ENCODE measurements at places on chromosomes 16 and 17.

DNA sequence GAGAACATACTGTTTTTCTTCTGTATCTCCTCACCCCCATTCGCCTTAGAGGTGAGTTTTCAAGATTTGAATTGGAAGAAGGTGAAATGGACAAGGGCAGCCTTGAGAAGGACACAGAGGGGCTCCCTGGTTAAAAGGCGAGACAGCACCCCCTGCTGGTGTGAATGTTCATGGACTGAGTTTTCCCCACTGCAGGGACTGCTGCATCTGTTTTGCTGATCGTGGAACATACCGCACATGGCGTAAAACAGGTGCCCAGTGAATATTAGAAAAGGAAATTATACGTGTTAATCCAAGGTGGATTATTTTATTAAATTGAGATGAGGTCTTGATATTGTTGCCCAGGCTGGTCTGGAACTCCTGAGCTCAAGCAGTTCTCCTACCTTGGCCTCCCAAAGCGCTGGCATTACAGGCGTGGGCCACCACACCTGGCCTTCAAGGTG, 54.5 kb downstream of the NDE1 start:
- peak; percentile 90 for DNase-seq

- no peak for DNase-seq
Measured at GRCh38 chr16:74718140-74718539, 17.5 kb upstream of the MLKL start.

- DNase-seq: peak; percentile 17
Measured at GRCh38 chr17:29190039-29190438, 9.8 kb upstream of the MYO18A start.

DNA sequence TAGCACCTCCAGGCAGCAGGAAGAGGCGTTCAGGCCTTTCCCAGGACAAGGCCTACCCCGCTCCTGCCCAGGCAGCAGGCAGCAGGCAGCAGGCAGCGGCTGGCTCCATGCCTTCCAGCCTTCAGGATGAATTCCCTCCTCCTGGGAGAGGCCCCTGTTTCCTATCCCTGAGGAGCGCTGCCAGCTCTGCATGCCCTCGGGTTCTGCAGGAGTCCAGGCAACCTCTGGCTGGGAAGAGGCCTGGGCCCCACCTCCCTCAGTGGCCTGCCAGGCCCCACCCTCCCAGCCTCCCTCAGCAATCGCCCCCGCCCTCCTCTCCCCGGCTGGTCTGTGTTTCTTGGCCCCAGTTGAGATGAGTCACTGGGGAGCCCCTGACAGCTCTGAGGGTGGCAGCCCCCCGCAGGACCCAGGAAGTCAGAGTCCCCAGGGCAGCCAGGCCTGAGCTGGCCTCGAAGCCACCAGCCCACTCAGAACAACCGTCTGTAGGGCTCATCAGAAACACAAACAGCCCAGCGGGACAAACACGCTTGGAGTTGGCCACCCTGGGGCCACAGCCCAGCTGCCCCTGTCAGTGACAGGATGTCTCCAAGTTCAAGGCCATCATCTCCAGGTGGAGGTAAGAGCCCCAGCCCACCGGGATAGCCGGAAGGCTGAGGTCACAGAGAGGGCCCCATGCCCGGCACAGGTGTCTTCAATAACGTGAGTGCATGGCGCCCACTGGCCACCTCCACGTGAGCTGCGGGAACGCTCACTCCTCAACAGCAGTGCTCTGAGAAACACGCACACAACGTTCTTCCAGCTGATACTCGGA, 39.5 kb upstream of the CIBAR2 start:
- no peak for DNase-seq

DNA sequence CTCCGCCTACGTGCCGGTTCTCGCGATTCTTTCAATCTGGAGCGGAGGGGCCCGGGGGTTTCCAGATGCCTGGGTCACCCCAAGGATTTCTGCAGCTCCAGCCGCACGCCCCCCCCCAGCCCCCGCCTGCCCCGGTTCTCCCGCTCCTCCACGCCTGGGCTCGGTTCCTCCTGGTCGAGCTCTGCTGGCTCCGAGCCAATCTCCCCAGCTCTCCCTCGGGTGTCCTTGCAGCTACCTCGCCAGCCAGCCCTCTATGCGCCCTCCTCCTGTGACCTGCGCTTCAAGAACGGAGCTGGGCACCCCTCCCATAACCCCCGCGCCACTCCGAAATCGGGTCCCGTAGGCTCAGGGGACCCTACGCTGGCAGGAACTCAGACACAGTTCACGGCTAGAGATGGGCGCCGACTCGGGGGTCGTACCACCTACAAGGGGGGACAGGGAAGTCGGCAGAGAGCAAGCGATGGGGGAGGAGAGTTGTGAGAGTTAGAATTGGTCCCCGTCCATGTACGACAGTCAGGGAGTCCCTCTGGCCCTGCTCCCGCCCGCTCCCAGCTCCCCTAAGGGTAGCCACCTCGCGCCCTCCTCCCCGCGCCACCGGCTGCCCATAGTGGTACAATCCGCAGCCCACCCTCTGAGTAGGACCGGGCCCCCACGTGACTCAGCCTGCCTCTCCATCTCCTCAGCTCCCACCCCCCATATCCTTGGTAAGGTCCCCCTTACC, 961 bp downstream of the FGF11 start:
- DNase-seq: peak; percentile 79

DNA sequence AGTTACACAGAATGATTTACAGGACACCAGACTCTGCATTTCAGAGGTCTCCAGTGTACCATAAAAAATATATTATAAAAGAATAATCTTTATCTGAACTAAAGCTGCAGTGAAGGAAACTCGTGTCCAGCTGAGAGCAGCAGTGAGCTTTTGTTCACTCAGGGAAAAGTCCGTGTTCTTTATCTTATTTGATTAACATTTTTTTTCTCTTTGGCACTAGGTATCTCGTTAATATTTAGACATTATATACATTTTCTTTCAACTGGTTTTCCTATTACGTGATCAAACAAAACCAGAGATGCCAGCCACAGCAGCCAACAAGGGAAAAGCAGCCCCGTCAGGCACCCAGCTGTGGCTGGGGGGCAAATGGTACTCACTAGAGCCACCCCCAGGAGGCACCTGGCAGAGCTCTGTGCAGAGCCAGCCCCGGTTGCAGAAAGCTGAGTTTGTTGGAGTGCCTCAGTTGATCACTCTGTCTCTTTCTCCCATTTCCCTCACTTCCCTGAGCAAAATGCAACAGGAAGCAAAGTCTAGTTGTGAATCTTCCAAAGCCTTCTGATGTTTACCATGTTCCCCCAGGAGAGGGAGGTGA, 1.1 kb upstream of the HS3ST4 start:
- no peak for DNase-seq

DNA sequence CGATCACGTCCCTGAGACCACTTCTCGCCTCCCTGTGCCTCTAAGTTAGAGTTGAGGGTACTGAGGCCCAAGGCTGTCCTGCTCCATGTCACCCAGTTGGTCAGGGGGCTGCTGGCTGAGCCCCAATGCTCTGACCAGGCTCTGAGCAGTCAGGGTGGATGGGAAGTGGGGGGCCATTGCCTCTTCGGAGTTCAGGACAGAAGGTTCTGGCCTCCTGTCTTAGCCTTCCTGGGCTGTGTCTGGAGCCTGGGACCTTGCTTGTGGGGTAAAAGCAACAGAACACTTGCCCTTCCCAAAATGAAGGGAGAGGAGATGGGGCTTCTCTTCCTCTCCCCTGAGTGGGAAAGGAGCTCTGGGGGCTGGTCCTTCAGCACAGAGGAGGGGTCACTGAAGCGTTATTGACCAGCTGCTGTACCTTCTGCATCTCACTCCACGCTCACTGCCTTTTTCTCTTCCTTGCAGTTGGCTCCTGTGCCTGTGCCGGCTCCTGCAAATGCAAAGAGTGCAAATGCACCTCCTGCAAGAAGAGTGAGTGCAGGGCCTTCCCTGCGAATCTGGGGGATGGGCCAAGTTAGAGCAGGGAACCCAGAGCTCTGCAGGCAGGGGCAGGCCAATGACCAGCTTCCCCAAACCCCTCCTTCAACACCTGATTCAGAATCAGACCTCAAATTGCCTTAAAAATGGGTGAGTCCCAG, 580 bp downstream of the MT1X start:
- peak; percentile 66 for DNase-seq

GRCh38 chr16:27181019-27181790, 22.1 kb upstream of the KDM8 start:
- DNase-seq: no peak

DNA sequence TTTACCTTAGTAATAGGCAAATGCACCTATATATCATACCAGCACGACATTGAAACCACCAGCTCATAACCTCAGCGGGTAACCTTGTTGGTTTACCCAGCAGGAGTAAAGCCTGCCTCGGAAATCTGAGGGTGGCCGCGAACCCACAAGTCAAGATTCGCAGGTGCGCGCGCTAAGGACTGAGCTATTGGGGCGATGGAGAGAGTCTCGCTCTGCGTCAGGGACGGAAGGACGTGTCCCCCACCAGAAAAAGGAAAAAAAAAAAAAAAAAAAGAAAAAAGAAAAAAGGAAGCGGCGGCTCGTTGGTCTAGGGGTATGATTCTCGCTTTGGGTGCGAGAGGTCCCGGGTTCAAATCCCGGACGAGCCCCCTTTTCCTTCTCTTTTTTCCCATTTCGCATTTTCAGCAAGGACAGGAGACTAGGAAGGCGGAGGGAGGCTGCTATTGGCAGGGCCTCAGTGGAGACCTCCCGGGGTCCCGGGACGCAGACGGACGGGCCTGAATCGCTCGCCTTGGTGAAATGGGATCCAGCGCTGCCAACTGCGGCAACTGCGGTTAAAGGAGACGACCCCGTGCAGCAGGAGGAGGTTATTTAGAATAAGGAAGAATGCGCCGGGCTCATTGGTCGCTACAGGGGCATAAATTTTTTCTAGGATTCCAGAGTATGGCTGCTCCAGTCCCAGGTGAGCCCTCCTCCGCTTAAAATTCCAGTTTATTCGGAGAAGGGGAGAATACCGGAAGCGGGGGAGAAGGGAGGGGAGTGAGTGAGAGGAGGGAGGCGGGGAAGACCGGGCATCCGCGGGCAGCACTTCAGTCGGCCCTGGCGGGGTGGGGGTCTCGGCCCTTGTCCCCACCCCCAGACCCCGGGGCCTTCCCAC, at the start of gene OR1F1:
TSS of gene OR1F1 (plus strand) at position 407 of the 877 bp plus-strand sequence.
- peak; percentile 90 for DNase-seq
